ENCODE measurements at places on chromosomes 16 and 17.

GRCh38 chr17:80153004-80153403 is 6.1 kb upstream of the EIF4A3 start:
- DNase-seq, result no peak

- no peak for DNase-seq
These were observed 7.2 kb upstream of the TBKBP1 start for GRCh38 chr17:47686664-47687327.

GRCh38 chr16:87431926-87432325 is 39.8 kb downstream of the MAP1LC3B start:
- no peak for DNase-seq

GRCh38 chr17:57945996-57946797 is 9.0 kb downstream of the CUEDC1 start:
- no peak for DNase-seq

GRCh38 chr17:10370016-10370608 is 2.7 kb downstream of the MYH13 start:
- DNase-seq, result no peak

DNA sequence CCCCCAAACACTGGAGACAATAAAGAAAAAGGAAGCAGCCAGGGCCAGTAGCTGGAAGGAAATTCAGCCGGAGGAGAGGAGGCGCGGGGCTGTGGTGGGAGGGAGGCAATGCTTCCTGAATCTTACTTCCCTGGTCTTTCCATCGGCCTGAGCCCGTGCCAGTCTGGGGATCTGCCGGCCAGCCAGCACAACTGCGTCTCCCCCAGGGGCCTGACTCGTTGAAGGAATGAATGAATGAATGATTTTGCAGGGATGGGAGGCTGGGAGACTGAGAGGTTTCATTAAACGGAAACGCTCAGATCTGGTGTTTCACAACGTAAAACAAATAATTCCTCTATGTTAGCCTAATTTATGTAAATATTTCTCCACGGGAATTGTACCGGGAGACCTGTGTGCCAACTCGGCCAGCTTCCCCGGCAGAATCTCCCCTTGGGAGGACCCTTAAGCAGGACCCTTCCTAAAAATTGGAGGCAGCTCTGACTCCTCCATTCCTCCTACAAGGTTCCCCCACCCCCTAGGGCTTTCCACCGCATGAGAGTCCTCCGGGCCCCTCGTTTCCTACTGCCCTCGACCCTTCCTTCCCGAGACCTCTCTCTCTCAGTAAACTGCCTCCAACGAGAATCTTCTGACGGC is 1.3 kb upstream of the BAIAP2 start:
- no peak for DNase-seq

- DNase-seq, result no peak
These were observed 28.2 kb downstream of the ANKFY1 start for GRCh38 chr17:4235372-4236279.

DNA sequence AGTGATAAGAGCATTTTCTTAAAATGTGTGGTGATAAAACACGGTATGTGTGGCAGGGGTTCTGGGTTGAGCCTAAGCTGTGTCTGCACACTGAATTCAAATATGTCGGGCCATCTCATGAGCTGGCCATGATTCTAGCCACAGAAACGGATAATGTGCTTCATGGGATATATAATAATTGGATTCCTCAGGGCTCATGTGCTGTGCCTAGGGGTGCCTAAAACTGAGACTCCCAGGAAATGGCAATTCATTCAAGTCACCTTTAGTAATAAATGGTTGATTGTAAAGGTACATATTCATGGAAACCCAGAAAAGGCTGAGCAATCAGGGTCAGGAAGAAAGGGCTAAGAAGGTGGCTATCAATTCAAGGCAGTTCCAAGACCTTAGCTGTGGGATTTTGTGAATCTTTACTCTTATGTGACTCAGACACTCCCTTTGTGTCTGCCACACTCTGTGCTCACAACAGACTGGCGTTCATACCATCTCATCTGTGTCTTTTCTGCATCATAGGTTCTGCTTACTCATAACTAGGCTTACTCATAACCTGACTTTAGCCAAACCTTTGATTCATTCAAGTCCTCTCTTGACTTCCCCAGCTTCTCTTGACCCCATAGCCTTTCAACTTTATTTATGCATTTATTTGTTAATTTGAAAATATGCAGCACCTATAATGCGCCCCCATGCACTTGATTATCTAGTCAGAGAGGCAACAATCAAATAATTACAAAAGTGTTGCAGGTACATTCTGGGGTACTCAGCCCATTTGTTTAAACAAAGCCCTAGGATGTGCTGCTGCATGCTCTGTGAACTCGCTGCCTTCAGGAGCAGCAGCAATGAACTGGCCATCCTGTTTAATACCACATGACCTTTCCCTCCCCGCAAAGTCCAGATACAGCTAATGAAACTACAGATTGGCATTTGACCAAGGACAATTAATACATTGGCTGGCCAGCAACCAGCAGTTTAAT is 28.4 kb upstream of the MED13 start:
- no peak for DNase-seq

GRCh38 chr16:24180451-24180850 is 75.7 kb upstream of the CACNG3 start:
- DNase-seq, result no peak

DNA sequence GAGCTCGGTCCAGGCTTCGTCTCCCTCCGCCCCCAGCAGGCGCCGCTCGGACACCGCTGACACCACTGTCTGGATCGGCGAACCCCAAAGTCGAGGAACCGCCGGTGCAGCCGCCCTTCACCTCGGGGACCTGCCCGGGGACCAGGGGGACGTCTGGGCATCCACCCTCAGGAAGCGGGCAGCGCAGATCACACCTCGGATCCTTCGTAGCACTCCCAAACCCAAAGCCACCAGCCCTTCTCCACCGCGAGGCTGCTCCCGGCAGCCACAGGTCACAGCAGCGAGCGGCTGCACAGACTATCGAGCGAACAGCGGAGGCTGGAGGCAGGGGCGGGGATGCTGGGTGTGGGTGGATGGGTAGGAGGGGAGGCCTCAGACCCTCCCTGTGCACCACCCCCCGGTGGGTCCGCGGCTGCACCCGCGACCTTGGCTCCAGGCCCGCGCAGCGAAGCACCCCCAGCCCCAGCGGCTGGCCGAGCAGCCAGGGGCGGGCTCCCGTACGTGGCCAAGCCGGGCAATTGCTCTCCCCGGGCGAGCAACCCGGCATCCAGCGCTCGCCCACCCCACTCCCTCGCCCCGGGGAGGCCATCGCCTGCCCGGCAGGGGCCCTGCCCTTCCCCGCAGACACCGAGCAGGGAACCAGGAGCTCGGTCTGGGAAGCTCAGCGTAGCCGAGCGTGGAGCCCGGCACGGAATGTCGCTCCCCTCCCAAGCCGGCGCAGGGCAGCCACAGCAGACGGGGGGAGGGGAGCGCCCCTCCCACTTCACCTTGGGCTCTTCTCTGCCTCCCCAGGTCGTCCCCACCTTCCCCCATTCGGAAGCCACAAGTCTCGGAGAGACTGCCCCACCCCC is 1.0 kb downstream of the SDK2 start:
- peak; percentile 79 for DNase-seq

DNA sequence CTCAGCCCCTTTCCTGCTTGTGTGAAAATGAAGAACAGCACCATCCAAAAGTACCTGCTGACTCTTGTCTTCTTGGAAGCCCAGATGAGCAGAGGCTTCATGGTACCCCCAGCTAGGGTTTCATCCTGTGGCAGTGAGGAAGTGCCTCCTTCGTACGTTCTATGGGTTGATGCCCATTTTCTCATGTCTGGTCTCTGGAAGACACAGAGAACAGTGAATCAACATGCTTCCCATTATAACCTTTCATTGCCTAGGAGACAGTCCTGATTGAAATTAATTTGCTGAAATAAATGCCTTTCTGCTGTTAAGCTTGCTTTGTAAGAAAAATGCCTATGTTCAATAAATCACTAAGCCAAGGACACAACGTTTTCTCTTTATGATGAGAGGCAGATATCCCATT is 36.5 kb downstream of the RCVRN start:
- DNase-seq, result no peak

DNA sequence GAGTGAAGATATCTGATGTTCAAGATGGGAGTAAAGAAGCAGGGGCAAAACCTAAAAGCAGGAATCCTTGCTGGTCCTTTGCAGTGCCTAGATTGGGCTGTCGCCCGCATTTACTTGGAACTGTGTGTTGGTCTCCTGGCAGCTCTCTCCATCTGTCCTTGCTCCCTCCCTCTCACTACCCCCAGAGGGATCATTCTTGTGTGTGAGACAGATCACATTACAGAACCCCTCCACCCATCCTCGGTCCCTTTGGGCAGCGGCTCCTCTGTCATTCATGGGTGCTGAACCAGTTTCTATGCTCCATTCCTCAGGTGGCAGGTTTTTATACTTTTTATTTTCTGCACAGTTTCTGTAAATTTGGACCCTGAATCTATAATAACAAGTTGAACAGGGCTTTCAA is 99.4 kb upstream of the MYOCD start:
- no peak for DNase-seq

- DNase-seq, result no peak
These were observed 5.9 kb downstream of the RPUSD1 start for GRCh38 chr16:782258-782657.

GRCh38 chr17:13688716-13689115 is 87.0 kb upstream of the HS3ST3A1 start:
- DNase-seq, result no peak

DNA sequence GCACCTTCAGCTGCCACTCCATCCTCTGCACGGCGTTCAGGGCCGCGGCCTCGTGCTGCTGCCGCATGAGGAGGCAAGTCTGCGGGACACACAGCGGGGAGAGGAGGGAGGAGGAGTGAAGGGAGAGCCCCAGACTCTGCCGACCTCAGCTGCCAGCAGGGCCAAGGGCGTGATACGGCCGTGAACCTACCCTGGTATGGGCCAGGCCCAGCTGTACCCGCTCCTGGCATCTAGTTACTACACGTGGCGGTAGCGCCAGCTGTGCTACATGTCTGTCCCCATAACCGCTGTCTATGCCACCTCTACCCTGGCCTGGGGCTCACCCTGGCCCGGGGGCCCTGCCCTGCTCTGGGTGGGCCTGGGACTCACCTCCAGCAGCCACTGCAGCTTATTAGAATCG is 51.1 kb downstream of the ZNF778 start:
- DNase-seq, result no peak

DNA sequence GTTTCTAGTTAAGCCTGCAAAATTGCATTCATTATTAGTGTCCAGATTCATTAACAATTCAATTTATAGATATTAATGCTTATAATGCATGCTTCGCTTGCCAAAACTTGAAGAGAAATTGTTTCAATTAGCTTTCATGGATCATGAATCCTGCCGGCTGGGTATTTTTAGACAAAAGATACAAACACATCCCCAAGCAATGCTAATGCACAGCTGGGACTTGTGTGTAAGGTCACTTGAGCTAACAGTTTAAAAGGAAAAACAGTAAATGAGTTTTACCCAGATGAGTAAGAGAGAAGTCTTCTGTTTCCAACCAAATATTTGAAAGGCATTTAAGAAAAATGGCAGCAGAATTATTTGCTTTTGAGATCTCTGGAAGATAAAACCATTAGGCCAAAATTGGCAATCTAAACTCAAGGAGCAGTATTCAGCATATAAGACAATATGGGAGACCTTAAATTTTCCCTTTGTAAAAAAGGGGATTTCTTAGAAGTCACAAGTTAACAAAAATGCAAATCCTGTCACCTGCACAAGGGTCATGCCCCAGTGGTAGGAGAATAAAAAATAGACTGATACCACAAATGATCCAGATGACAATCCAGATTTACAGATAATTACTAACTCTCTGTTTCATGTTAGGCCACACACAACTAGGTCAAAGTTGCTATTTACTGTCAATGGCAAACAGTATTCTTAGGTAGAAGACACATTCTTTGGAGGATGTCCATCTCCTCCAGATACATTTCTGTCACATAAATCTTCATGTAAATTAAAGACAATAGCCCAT is 418.4 kb upstream of the PMFBP1 start:
- no peak for DNase-seq

Data from NCI-H510A (cell line).